ENCODE measurements at places on chromosomes 3 and 15. TPM values are rescaled to one million over a fixed set of nuclear protein-coding genes. Genes with fewer than 3 reads are reported as not detected.

Gene MPI
- total RNA-seq = 51.8 TPM

DNA sequence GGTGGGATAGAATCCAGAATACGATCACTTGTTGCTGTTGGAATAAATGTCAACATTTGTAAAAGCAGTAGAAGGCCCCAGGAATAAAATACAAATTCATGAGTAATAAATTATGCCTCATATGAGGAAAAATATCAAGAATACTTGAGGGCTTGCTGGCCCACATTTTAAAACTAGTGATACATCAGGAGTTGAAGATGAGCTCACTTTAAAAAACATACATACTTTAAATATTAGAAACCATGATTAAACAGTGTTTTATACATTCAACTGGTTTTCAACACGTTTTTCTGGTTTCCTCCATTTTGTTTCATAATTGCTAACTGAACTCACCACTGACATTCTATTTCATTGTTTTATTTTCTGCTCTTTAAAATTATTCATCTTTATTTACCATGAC, 141.4 kb downstream of the TFG start:
- H3K27ac ChIP-seq = no peak overlapping the region
- H3K36me3 ChIP-seq = no peaks in the 10 kb centered on the region
- H3K27me3 ChIP-seq = peaks cover 6% of the 10 kb centered on the region
- no peaks in the 10 kb centered on the region for H3K4me1 ChIP-seq
- no peak for ATAC-seq

Gene MINDY2
- 33.0 TPM for total RNA-seq

- H3K4me3 ChIP-seq = peak overlapping the region; percentile 78
- H3K27me3 ChIP-seq = no peaks in the 10 kb centered on the region
- ATAC-seq = peak; percentile 38
- H3K4me1 ChIP-seq = peaks cover 36% of the 10 kb centered on the region
Observed at GRCh38 chr3:48926425-48927392, 8.1 kb downstream of the ARIH2 start.

Gene DOCK3
- 7.8 TPM for total RNA-seq

Gene GOLGA6D
- total RNA-seq = not detected

DNA sequence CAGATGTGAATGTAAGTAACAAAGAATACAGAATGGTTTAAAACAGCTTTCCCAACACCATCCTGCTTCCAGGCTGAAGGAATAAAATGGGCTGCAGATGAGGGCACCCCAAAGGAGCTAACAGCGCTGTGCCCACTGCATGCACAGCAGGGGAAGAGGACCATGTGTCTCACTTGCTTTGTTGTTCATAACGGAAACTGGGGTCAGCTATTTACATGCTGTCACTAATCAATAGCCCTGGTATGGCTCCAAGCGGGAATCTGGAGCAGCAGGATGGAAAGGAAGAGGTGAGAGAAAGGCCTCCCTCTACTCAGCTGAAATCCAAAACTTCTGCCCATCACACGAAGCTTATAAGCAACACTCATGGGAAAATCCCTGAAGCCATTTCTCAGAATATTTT, 67.4 kb downstream of the TBC1D2B start:
- no peak overlapping the region for H3K27ac ChIP-seq
- no peak for ATAC-seq
- H3K4me3 ChIP-seq = no peak overlapping the region

DNA sequence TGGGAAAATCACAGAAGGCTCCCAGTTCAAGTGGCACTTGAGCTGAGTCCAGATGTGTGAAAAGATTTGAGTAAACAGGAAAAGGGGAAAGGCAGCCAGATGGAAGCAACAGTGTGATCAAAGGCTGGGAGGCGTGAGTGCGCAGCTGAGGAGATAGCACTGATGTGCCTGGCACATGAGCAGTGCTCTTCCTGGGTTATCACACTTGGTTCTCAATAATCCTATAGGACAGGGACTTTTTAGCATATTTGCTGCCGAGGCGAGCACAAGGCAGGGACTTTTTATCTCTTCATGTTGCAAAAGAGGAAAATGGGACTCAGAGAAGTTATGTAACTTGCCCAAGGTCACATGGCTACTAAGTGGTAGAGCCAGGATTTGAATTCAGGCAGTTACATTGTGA, 39.6 kb downstream of the CORO2B start:
- H3K27me3 ChIP-seq = peaks cover 23% of the 10 kb centered on the region
- no peak for ATAC-seq
- H3K27ac ChIP-seq = no peak overlapping the region
- H3K4me3 ChIP-seq = no peak overlapping the region
- H3K4me1 ChIP-seq = no peaks in the 10 kb centered on the region
- no peaks in the 10 kb centered on the region for H3K36me3 ChIP-seq

Gene TGM4
- total RNA-seq = not detected

Gene APBA2
- 2.3 TPM for total RNA-seq

Gene CDHR4
- total RNA-seq = 0.40 TPM

DNA sequence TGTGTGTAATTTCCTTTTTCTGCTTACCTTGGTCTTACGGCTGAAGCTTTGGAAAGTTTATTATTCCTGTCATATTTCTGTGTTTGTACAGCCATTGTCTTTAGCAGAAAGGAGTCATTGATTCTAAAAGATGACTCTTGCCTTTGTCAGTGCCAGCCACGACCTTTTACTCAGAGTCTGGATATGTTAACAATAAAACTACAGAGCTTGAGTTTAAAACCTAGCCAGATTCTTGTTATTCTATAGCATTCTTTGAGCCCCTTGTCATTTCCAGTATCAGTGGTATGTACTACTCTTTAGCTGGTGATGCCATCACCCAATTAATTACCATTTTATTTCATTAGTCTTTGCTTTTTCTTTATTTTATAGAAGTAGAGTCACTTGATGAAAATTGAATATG, 142.4 kb downstream of the TCF12 start:
- no peak overlapping the region for H3K4me3 ChIP-seq
- H3K27me3 ChIP-seq = no peaks in the 10 kb centered on the region
- H3K36me3 ChIP-seq = peaks cover 20% of the 10 kb centered on the region
- H3K4me1 ChIP-seq = peaks cover 14% of the 10 kb centered on the region
- ATAC-seq = no peak

DNA sequence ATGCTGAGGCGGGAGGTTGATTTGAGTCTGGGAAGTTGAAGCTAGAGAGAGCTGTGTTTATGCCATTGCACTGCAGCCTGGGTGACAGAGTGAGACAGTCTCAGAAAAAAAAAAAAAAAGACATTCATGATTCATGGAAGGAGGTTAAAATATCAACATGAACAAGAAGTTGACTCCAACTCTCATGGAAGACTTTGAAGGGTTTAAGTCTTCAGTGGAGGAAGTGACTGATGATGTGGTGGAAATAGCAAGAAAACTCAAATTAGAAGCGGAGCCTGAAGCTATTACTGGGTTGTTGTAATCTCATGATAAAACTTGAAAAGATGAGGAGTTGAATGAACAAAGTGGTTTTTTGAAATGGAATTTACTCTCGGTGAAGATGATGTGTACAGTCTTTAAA, 491.8 kb downstream of the SQOR start:
- no peaks in the 10 kb centered on the region for H3K36me3 ChIP-seq
- no peak overlapping the region for H3K4me3 ChIP-seq
- no peak for ATAC-seq
- H3K27me3 ChIP-seq = no peaks in the 10 kb centered on the region

DNA sequence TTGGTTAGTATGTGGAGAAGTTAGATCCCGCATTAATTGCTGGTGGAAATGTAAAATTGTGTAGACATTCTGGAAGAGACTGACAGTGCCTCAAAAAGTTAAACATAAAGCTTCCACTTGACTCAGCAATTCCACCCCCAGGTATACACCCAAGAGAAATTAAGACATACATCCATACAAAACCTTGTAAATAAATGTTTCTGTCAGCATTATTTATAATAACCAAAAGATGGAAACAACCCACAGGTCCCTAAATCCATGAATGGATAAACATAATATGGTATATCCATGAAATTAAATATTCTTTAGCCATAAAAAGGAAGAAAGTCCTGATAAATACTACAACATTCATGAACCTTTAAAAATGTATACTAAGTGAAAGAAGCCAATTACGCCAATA, 817.4 kb downstream of the NTRK3 start:
- H3K27ac ChIP-seq = no peak overlapping the region
- no peaks in the 10 kb centered on the region for H3K36me3 ChIP-seq
- no peaks in the 10 kb centered on the region for H3K4me1 ChIP-seq
- H3K4me3 ChIP-seq = no peak overlapping the region
- peaks cover 7% of the 10 kb centered on the region for H3K27me3 ChIP-seq
- no peak for ATAC-seq
